Neural crest cell (in vitro differentiated cells): ENCODE measurements at places on chromosomes 11 and 22. TPM values are rescaled to one million over a fixed set of nuclear protein-coding genes. Genes with fewer than 3 reads are reported as not detected.

DNA sequence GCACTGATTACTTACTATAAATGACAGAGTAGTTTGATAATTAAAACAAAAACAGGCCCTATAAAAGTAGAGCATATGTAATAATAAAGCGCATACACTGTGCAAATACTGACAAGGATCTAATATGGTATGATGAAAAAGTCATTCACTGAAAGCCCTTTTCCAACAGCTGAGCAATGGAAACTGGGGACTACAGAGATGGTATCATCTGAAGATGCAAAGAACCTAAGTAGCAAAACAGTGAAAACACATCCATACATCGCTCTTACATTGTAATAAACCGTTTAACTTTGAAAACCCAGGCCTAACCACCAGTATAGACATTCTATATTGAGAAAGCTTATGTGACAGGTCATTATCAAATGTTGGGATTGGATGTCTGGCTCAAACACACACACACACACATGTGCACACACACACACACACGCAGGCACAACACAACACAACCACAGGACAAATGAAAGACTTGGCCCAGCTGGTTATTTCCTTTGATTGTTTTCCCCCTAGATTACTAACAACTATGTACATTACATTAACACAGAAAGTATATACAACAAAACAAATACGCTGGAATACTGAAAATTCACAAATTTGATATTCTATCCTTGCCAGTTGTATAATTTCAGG, 119.5 kb downstream of the APOL5 start:
- DNase-seq, result no peak
- H3K27ac ChIP-seq, result no peak overlapping the region
- H3K27me3 ChIP-seq, result no peaks in the 10 kb centered on the region
- no peaks in the 10 kb centered on the region for H3K36me3 ChIP-seq

DNA sequence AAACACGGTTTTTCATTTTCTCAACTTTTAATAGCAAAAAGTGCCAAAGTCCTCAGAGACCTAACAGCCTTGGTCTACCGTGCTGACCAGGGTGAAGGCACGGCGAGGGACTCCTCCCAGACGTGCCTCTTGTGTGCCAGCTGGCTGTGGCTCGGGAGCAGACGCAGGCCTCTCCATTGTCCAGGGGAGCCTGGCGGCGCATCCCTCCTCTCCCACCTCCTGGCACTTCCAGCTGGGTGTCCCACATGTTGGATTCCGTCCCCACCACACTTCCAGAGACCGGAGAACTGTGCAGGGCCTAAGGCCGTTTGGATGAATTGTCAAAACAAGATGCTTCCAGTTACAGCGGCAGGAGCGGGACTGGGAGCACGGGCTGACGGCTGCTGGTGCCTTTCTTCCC, 11.6 kb downstream of the CDPF1 start:
- no peak overlapping the region for H3K4me3 ChIP-seq
- H3K4me1 ChIP-seq, result no peaks in the 10 kb centered on the region
- H3K27me3 ChIP-seq, result no peaks in the 10 kb centered on the region
- H3K27ac ChIP-seq, result no peak overlapping the region
- no peaks in the 10 kb centered on the region for H3K36me3 ChIP-seq

TEX54 gene
- not detected in 2 replicates for total RNA-seq

- H3K27ac ChIP-seq, result no peak overlapping the region
- H3K27me3 ChIP-seq, result no peaks in the 10 kb centered on the region
- no peak for DNase-seq
- no peaks in the 10 kb centered on the region for H3K36me3 ChIP-seq
- peaks cover 8% of the 10 kb centered on the region for H3K4me1 ChIP-seq
These were observed 9.3 kb upstream of the ADAMTS15 start for GRCh38 chr11:130439160-130439519.

PGA5 gene
- total RNA-seq, result not detected in 2 replicates

DNA sequence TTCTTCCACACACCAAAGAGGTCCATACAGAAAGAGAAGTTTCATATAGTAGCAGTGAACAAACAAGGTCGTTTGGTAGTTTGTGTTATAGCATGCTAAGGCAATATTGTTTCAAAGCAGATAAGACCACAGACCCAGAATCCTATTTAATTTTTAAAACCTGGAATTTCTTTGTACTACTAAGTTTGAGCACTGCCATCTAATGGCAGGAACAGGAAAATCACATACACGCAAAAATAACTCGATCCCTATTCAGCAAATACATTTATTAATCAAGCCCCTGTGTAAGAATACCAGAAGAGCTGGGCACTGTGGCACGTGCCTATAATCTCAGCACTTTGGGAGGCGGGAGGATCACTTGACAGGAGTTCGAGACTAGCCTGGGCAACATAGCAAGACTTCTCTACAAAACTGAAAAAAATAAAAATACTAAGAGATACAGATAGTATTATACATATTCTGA, 2.9 kb upstream of the BTBD10 start:
- H3K27ac ChIP-seq, result no peak overlapping the region
- DNase-seq, result no peak
- peaks cover 3% of the 10 kb centered on the region for H3K36me3 ChIP-seq
- H3K27me3 ChIP-seq, result no peaks in the 10 kb centered on the region
- H3K4me1 ChIP-seq, result peaks cover 32% of the 10 kb centered on the region

OR51B5 gene
- total RNA-seq, result 0.21 TPM in 1 of 2 replicates, not detected in the other

DNA sequence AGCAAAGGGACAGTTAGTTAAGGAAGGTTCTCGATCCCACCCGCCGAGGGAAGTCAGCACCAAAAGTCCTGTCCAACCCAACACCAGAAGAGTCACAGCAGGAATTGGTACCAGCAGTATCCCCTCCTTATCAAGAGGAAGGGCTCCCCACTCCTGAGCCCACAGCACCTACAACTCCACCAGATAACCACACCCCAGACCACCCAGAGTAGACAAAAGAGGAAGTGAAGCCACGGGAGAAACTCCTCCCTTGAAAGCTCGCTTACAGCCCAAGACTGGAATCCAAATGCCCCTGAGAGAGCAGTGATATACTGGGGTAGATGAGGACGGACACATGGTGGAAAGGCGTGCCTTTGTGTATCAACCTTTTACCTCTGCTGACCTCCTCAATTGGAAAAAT, 7.3 kb upstream of the CD5 start:
- DNase-seq, result no peak
- no peaks in the 10 kb centered on the region for H3K36me3 ChIP-seq
- H3K4me1 ChIP-seq, result peaks cover 3% of the 10 kb centered on the region
- H3K4me3 ChIP-seq, result no peak overlapping the region
- H3K27me3 ChIP-seq, result no peaks in the 10 kb centered on the region

RAG1 gene
- 0.64 and 0.91 TPM in 2 replicates for total RNA-seq

FAM180B gene
- 0.35 and 0.50 TPM in 2 replicates for total RNA-seq

CDKN1C gene
- total RNA-seq, result 78.3 and 80.0 TPM in 2 replicates

DNA sequence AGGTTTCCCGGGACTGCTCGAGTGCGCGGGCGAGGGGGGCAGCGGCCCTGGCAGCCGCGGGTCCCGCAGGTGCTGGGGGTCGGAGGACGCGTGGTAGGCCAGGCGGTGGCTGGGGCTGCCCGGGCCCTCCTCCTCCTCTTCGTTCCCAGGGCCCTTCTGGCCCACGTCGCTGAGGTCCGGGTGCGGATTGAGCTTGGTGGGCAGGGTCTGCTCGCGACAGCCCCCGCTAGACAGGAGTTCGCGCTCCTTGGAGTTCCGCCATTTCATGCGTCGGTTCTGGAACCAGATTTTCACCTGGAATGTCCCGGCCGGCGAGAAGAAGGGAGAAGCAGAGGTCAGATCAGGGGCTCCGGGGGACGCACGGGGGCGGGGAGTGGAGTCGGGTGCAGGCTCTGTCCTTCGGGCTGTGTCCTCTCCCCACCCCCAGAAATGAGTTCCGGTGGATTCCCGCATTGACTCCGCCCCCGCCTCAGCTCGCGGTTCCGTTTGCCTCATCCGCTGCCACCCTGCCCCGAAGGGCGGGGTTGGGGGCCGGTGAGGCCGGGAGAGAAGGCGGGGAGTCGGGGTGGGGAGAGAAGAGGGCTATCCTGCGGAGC, 3.9 kb downstream of the DBX1 start:
- peaks cover 37% of the 10 kb centered on the region for H3K4me1 ChIP-seq
- no peak overlapping the region for H3K27ac ChIP-seq
- DNase-seq, result no peak
- peaks cover 96% of the 10 kb centered on the region for H3K27me3 ChIP-seq

DNA sequence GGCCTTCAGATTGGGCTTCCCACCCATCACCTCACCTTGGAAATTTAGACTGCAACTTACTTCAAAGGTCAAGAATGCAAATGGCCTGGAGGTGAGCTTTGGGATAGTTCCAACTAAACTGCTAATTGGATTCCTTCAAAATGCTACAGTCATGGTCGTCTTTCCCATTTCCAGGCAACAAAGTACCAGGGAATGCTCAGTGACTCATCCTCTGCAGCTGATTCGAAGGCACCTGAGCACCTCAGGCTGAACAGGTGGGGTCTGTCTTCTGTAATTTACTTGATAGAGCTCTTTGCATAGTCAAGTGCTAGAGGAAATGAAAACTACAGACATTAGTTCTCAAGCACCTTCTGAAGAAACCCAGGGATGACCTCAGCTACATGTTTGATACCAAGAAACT, 20.5 kb upstream of the FSHB start:
- H3K4me3 ChIP-seq, result no peak overlapping the region
- no peaks in the 10 kb centered on the region for H3K4me1 ChIP-seq
- peaks cover 9% of the 10 kb centered on the region for H3K27me3 ChIP-seq
- H3K27ac ChIP-seq, result no peak overlapping the region

CLCF1 gene
- total RNA-seq, result 0.41 and 0.68 TPM in 2 replicates

OR4D5 gene
- not detected in 2 replicates for total RNA-seq

C11orf91 gene
- total RNA-seq, result 0.57 and 0.68 TPM in 2 replicates

KRTAP5-7 gene
- total RNA-seq, result not detected in 2 replicates

GRCh38 chr11:46451759-46452158, 60.2 kb upstream of the CHRM4 start:
- no peak for DNase-seq
- no peaks in the 10 kb centered on the region for H3K27me3 ChIP-seq
- H3K36me3 ChIP-seq, result no peaks in the 10 kb centered on the region
- peaks cover 11% of the 10 kb centered on the region for H3K4me1 ChIP-seq
